ENCODE measurements at places on chromosomes 2 and 18. TPM values are rescaled to one million over a fixed set of nuclear protein-coding genes. Genes with fewer than 3 reads are reported as not detected.

The DSG4 gene
- not detected for total RNA-seq

DNA sequence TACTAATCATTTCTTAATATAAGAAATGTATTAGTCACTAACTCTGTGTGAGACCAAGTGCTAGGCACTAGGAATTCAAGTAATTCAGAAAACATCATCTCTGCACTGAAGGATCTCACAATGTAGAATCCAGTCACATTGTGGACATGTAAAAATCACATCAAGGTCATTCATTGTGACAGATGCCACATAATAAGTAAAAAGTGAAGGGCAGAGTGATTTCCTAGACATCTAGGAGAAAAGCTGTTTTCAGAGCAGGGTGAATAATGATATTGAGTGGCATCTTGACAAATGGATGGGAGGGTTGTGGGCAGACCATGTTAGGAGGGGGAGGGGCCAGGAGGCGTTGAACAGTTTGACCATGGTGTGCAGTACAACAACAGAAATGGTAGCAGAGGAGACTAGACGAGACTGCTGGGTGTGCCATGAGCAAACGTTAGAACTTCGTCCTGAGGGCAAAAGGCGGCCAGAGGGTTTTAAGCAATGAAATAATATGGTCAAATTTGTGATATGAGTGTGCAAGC lies 93.8 kb downstream of the DTNA start:
- no peak overlapping the region for H3K4me3 ChIP-seq
- H3K27ac ChIP-seq: no peak overlapping the region
- no peak for DNase-seq
- H3K36me3 ChIP-seq: no peaks in the 10 kb centered on the region

- no peaks in the 10 kb centered on the region for H3K36me3 ChIP-seq
- H3K27ac ChIP-seq: no peak overlapping the region
- H3K4me3 ChIP-seq: peak overlapping the region; percentile 35
- peak; percentile 9 for DNase-seq
Observed at GRCh38 chr18:34592961-34593382, 117.1 kb upstream of the DTNA start.

The RASGRP3 gene
- not detected for total RNA-seq

DNA sequence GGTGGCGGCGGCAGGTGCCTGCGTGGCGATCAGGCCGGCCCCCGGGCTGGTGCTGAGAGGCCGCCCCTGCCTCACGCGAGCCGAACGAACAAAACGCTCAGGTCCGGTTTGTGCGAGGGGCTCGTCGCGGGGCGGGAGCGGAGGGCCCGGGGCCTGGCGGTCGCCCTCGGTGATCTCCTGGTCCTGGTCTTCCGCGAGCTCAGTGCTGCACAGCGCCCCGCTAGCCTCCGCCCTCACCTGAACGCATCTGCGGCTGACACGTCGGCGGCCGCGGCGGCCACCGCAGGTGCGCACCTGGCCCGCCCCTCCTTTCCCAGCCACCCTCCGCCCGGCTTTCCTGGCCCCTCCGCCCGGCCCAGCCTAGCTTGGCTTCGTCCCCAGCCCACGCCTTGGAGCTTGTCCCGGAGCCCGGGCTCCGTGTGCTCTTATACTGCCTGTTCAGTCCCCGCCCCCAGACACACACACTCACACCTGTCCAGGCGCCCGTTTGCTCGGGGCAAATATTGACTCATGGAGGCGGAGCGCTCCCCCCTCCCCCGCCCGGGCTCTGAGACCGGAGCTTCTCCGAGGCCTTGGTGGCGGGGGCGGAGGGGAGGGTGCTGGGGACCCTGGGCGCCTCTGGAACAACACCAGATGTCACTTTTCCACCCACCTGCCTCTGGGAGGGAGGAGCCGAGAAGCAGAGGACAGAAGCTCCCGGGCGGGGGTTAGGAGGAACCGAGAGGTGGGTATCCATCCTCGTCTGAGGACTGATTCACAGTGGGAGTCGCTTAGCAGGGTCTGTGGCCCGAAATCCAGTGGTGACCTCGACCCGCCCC lies 8.6 kb upstream of the CRYBA2 start:
- peak; percentile 86 for DNase-seq
- no peak overlapping the region for H3K27ac ChIP-seq
- H3K27me3 ChIP-seq: peaks cover 36% of the 10 kb centered on the region
- peaks cover 15% of the 10 kb centered on the region for H3K4me1 ChIP-seq
- H3K4me3 ChIP-seq: peak overlapping the region; percentile 16
- peaks cover 6% of the 10 kb centered on the region for H3K36me3 ChIP-seq

The SERPINB11 gene
- not detected for total RNA-seq

DNA sequence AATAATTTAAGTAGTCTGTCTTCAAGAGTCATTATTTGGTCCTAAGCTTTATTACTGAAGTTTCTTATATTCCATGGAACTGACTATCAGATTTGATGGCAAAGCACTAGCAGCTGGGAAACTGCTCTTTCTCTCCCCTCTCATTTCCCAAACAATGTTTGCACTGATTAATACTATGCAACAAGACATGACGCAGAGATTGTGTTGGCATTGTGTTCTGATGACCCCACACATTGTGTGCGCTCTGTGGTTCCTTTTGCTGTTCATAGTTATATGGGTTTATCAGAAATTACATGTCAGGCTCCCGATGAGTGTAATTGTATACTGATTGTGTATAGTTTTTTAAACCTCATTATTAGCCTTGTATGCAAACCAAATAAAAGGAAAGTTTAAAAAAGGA lies 331.6 kb upstream of the FANCL start:
- no peaks in the 10 kb centered on the region for H3K27me3 ChIP-seq
- H3K27ac ChIP-seq: no peak overlapping the region
- DNase-seq: no peak
- no peak overlapping the region for H3K4me3 ChIP-seq

- H3K27me3 ChIP-seq: no peaks in the 10 kb centered on the region
- no peaks in the 10 kb centered on the region for H3K36me3 ChIP-seq
- no peaks in the 10 kb centered on the region for H3K4me1 ChIP-seq
- no peak overlapping the region for H3K4me3 ChIP-seq
- H3K27ac ChIP-seq: no peak overlapping the region
- peak; percentile 72 for DNase-seq
Observed at GRCh38 chr18:35355140-35355618, 11.0 kb upstream of the ZNF24 start.

Data from MCF 10A (cell line).